Activated CD8-positive, alpha-beta memory T cell treated with anti-CD3 and anti-CD28 coated beads for 4 hours (primary cell): ENCODE measurements at places on chromosomes 3 and 15.

GRCh38 chr3:43621656-43622432 lies at the start of gene ANO10:
Gene ANO10, minus strand, starts transcription at chr3:43622011. Its CDS starts 16,159 bp downstream, at chr3:43605852.
- peak; percentile 93 for DNase-seq

- DNase-seq, result no peak
Observed at GRCh38 chr3:124282751-124283651, 291.1 kb upstream of the ROPN1 start.

DNA sequence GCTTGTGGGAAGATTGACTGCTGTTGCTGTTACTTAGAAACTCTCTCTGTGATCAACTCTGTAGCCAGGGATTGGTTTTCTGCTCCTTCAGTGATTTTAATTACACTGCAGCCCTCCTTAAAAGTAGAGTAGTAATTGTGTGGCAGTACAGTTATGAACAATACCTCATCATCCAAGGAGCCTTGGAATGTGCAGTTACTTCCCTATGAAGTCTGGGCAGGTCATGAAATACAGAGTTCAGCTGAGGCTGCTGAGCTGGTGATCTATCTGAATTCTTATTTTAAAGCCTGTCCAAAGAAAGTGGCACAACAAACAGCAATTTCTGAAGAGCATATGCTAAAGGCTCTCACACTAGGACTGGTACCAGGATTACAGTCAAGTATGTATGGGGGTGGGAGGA lies 37.4 kb upstream of the MRPL3 start:
- DNase-seq, result no peak

DNA sequence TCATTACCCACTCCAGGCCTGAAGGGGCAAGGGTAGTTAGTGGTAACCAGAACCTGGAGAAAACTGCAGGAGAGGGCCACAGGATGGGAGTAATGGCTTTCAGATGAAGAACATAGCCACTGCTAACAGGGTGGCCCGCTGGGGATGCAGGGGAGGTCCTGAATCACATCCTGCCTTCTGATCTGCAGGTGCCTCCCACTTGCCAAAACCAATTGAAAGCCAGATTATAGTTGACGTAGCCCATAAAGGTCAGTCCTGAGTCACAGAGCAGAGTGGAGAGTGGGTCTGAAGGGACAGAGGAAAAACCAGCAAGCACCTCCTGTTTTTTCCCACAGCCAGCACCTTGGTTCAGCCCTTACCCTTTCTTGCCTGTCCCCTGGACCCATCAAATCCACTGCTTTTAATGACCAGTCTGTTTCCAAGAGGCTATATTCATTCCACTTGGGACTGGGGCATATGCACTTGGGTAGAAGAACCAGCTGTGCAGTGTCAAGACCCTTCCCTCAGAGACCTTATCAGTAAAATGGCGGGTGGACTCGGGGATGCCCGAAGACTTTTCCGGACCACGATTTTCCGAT lies 646 bp upstream of the SLC35G2 start:
- DNase-seq, result no peak

DNA sequence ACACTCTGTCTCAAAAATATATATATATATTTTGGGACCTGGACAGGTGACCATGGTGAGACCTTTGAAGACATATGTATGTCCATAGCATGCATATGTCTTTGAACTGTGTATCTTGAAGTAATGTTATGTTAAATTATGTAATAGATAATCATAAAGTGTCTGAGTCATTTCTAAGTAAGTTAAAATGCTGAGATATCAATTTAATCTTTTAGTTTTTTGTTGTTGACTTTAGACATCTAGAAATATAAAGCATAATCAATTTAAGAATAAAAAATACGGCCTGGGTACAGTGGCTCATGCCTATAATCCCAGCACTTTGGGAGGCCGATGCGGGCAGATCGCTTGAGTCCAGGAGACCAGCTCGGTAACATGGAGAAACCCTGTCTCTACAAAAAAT lies 12.7 kb upstream of the SETD2 start:
- DNase-seq, result no peak
